ENCODE measurements at places on chromosomes 11 and 22. TPM values are rescaled to one million over a fixed set of nuclear protein-coding genes. Genes with fewer than 3 reads are reported as not detected.

The SPDYC gene
- not detected for total RNA-seq

The ARHGAP8 gene
- 1.8 TPM for total RNA-seq

The FXYD6 gene
- total RNA-seq = 0.16 TPM

The MRGPRF gene
- 0.09 TPM for total RNA-seq

The C11orf91 gene
- 0.50 TPM for total RNA-seq

The OR4D5 gene
- total RNA-seq = not detected

The CD248 gene
- not detected for total RNA-seq

The SLC1A2 gene
- total RNA-seq = 0.10 TPM

The TSKU gene
- 202 TPM for total RNA-seq

The GRK2 gene
- total RNA-seq = 25.9 TPM

The BDNF gene
- total RNA-seq = 11.4 TPM

The OR51B4 gene
- total RNA-seq = not detected

The SLC22A12 gene
- not detected for total RNA-seq

The CCDC34 gene
- 35.2 TPM for total RNA-seq

The ASRGL1 gene
- 10.1 TPM for total RNA-seq

The OR51V1 gene
- total RNA-seq = not detected

The PARVG gene
- total RNA-seq = not detected

The AHNAK gene
- total RNA-seq = 167 TPM

The KCNJ11 gene
- total RNA-seq = 0.16 TPM

The OR8A1 gene
- total RNA-seq = not detected

All from A549 treated with CpdA at 1 μM for 4 hours (cell line).